ENCODE measurements at places on chromosomes 7 and 10. TPM values are rescaled to one million over a fixed set of nuclear protein-coding genes. Genes with fewer than 3 reads are reported as not detected.

Gene VIPR2
- total RNA-seq: not detected

DNA sequence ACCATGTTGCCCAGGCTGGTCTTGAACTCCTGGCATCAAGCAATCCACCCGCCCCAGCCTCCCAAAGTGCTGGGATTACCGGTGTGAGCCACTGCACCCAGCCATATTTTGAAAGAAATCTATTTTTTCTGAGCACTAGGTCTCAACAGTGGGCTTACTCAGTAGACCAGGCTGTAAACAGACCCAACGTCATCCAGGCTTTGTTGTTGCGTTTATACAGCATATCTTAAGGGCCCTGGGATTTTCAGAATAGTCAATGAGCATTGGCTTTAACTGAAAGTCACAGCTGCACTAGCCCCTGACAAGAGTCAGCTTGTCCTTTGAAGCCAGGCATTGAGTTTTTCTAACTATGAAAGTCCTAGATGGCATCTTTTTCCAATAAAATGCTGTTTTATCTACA is 49.8 kb downstream of the STK17A start:
- peak; percentile 14 for DNase-seq

- no peak for DNase-seq
Measured at GRCh38 chr10:822661-823367, 108.7 kb downstream of the LARP4B start.

Gene RADIL
- total RNA-seq: 0.30 TPM

Gene AQP1
- total RNA-seq: 0.13 TPM

Gene IFIT2
- total RNA-seq: 6.6 TPM

- DNase-seq: no peak
Measured at GRCh38 chr10:7362471-7362870, 48.4 kb downstream of the SFMBT2 start.

GRCh38 chr10:3735175-3735574 is 49.8 kb downstream of the KLF6 start:
- DNase-seq: no peak

Gene CCDC3
- total RNA-seq: 0.06 TPM

GRCh38 chr7:137747359-137748031 is 99.3 kb downstream of the DGKI start:
- DNase-seq: no peak

Gene C10orf105
- 0.45 TPM for total RNA-seq

Gene IGF2BP3
- 0.46 TPM for total RNA-seq

Gene CPXM2
- not detected for total RNA-seq

Measured in T-cell (primary cell).